ENCODE measurements at places on chromosomes 11 and 22.

DNA sequence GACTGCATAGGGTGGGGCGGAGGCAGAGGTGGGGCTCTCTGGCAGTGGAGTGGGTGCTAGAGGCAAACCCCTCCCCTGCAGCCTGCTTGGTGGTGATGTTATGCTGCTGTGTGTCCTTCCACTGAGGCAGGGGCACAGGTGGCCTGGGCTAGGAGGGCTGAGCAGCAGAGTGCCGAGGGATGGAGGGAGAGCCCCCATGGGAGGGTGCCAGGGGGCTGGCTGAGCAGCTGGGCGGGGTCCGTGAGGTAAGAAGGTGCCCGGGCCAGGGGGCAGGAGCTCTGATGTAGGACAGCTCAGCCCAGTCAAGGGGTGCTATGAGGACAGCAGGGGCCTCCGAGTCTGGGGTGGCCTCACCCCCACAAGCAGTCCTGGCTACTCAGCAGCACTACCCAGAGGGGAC lies 4.2 kb downstream of the CLDN5 start:
- no peak for DNase-seq

DNA sequence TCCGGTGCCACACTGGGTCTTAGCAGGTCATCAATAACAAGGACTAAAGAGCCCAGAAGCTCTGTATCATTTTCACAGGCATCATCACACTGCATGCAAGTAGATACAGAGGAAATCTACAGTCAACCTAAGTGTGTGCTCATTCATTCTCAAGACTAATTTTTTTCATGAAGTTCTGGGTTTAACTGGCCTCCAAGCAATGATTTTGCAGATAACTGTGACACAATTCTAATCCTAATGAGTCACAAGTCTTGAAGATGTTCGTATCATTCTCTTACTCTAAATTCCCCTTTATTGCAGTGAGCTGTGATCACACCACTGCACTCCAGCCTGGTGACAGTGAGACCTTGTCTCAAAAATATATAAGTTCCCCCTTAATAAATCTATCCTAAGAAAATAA lies 2.5 kb downstream of the OR52W1 start:
- DNase-seq = no peak

GRCh38 chr11:35166369-35167360 lies 27.7 kb downstream of the CD44 start:
- no peak for DNase-seq

- DNase-seq = no peak
These were observed 367.6 kb downstream of the TBC1D22A start for GRCh38 chr22:47129902-47130635.

DNA sequence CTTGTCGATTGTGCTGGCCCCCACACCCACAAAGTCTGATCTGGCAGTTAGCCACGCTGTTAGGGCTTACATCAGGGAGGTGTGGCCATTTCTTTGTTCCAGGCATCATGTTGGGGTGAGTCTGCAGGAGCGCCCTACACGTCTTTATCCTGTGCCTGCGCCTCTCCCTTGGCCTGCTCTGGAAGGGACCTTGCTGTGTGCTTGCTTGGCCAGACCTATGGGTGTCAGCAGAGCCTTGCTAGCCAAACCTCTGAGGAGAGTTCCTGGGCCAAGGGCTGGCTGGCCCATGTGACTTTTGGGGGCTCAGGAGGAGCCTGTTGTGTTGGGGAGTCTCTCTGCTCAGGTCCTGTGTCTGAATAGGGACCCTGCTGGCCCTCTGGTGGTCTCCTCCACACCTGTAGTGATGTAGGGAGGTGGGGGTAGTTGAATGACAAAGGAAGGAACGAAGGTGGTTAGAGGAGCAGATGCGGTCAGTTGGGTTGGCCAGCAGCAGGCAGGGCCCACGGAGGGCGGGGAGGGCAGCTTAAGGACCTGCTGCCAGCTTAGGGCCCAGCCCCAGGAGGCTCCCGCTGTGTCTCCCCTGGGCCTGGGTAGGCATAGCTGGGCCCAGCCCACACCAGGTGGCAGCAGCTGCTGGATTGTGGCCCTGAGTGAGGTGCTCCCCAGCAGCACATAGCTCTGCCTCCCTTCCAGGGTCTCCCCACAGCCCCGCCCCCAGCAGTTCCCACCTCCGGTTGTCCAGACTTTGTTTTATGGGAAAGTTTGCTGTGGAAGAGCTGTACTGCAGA lies 7.9 kb downstream of the PPIL2 start:
- DNase-seq = no peak

DNA sequence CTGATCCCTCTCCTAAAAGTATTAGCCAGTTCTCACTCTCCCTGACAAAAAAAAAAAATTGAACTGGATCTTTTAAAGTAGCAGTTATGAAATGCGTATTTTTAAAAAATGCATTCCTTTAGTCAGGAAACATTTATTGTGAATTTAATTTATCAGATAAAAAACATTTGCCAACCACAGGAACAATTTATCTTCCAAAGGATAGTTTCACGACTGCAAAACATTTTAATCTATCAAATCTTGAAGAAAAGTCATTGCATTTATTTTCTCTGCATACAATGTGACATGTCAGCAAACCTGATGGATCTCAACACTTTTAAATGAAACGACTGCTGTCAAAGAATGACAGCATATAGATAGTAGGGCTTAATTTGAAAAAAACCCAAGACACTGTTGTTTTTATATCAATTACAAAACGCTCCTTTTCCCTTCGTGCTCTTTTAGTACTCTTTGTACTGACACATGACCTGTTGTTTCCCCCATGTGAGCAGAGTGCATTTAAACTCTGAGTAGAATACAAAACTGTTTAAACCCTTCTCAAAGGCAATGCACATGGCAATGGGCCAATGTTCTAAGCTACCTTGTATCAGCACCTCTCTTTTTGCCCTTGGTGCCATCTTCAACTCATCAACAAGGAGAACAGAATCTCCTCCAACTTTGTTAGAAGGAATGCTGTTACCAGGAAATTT lies 107.0 kb downstream of the ATG16L2 start:
- no peak for DNase-seq

GRCh38 chr11:58059007-58059350 lies 28.2 kb downstream of the OR6Q1 start:
- DNase-seq = no peak

GRCh38 chr22:31284281-31285155 lies 7.8 kb downstream of the PIK3IP1 start:
- no peak for DNase-seq

DNA sequence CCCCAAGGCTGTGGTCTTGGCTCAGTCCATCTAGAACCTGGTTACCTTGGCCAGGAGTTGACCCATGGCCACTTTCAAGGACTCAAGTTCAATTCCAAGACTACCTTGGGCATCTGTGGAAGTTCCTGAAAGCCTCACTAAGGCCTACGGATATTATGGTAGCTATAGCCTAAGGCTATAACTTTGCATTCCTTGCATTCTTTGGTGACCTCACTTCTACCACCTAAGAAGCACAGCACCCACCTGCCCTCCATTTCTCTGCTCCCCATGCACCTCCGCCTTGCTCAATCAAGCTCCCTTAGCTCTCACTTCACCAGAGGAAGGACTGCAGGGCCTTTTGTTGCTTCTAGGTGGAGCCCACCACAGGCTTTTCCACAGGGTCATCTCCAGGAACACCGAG lies 50.3 kb upstream of the GALNT18 start:
- no peak for DNase-seq

GRCh38 chr22:45760682-45761081 lies 89.0 kb downstream of the ATXN10 start:
- no peak for DNase-seq

GRCh38 chr11:5238486-5238885 lies 4.2 kb upstream of the HBD start:
- no peak for DNase-seq

DNA sequence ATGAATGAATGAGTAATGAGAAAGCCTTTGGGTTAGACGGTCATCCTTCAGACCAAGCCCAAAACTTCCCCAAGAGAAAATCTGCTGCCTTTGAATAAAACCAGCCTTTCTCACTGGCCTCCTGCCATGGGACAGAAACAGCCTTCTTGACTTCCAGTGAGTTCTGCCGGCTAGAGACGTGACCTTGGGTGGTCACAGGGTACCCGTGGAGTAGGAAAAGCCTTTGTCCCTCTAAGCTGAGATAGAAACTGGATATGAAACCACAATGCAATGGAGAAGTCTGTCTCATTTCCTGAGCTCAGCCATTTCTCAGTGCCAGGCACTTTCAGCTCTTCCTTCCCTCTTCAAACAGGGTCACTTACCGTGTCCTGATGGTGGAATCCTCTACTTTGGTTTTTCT lies 21.2 kb upstream of the YWHAH start:
- DNase-seq = no peak

- DNase-seq = no peak
These were observed 3.8 kb downstream of the TMPRSS13 start for GRCh38 chr11:117925198-117925925.

GRCh38 chr22:35444685-35445399 lies 44.9 kb downstream of the MCM5 start:
- DNase-seq = no peak

- no peak for DNase-seq
These were observed 5.8 kb downstream of the ARL14EP start for GRCh38 chr11:30328681-30329080.

- no peak for DNase-seq
These were observed 7.0 kb downstream of the DIXDC1 start for GRCh38 chr11:111944139-111944538.

DNA sequence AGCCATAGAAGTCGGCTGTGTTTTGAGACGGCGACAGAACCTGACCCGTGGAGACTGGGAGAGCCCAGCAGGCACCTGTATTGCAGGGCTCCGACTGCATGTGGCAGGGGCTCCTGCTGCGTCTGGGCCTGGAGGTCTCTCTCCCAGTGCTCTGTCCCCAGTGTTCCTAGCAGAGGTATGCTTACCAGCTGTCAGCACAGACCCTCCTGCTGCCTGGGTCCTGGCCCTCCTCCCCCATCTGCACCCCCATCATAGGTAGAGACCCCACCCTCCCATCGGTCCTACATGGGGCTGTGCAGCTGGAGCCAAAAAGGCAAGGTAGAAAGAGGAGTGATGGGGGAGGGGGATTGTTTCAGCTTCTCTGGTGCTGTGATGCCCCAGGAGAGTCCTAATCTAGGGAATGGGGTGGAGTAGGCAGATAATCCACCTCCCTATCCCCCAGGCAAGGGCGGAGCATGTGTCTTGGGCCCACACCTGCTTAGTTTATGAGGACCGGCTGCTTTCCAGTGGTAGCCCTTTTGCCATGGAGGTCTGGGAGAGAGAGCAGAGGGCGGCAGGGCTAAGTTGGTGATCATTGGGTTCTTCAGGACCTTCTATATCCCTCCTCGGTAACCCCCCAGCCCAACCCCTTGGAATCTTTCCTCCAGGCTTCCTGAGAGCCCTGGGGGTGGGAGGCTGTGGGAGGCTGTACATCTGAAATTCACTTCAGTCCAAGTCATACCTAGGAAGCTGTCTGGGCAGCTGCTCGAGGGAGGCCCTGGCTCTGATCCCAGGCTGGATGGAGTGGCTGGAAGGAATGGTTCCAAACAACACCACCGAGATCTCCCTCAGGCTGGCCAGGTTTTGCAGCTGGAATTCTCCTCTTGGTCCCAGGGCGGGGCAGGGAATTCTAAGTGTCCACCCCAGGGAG lies 5.3 kb downstream of the SLC7A4 start:
- DNase-seq = no peak

GRCh38 chr11:32008880-32009551 lies 81.9 kb upstream of the RCN1 start:
- DNase-seq = no peak

GRCh38 chr11:68312780-68313573 lies 586 bp downstream of the LRP5 start:
- no peak for DNase-seq

- DNase-seq = no peak
These were observed 10.2 kb downstream of the CKAP5 start for GRCh38 chr11:46835897-46836296.

DNA sequence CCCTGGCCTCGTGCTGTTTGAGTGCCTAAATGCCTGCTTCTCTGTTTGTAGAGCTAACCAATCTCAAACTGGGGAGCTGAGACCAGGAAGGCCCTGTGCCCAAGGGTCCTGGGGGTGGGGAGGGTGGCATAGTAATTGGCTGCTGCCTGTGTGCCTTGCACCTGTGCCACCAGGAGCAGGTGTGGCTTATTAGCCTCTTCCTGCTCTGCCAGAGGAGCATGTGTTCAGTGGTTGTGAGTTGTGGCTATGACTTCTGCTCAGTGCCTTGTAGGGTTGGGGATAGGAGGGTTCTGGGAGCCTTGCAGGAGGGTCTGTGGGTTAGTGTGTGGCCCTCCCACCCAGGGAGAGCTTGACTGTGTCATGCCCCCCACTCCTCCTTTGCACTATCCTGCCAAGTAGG lies 109.2 kb downstream of the ZBTB16 start:
- no peak for DNase-seq

DNA sequence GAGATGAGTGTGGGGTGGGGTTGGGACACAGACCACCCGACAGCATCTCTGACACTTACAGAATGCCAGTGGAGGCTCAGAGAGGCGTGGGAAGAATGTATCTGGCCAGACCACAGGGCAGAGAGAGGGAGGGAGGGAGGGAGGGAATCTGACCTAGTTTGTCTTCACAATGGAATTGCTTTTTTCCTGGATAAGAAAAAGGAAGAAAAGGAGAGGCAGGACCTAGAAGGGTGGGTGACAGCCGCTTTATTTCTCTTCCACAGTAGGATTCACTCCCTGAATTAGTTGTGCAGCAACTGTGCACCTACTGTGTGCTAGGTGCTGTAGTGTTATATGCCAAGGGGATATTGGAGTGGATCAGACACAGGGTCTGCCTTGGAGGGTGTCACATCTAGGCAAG lies 3.7 kb downstream of the KCNK4 start:
- DNase-seq = no peak

DNA sequence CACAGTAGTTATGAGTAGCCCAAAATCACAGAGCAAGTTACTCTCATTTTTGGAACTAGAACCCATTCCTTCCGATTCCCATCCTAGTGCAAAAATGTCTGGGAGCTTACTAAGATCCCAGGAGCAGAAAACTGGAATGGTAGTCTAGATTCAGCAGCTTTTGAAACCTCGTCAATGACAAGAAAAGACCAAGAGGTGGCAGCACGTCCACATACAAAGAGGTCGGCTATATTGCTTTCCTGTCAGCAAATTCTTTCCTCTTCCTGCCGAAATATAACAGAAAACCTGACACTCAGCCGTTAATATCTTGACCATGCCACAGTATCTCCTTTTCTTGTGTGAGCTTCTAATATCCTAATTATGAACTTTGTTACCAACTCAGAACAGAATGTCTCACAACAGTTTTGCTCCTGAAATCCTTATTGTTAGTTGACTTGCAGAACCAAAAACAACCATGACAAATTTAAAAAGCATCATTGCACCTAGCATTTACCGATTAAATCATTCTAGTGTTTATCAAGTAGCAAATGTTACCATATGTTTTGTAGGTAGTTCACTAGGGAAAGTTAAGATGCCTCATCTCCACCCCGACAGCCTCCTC lies 92.8 kb upstream of the OR9G4 start:
- no peak for DNase-seq

GRCh38 chr11:11416917-11417316 lies 63.9 kb upstream of the CSNK2A3 start:
- DNase-seq = no peak
